Activated CD4-positive, alpha-beta T cell treated with anti-CD3 and anti-CD28 coated beads, Interleukin-2, amount 50 U/mL, for 48 hours (primary cell): ENCODE measurements at places on chromosomes 12 and 14.

- DNase-seq, result peak; percentile 33
These were observed 59.8 kb upstream of the C12orf71 start for GRCh38 chr12:27142101-27142721.

DNA sequence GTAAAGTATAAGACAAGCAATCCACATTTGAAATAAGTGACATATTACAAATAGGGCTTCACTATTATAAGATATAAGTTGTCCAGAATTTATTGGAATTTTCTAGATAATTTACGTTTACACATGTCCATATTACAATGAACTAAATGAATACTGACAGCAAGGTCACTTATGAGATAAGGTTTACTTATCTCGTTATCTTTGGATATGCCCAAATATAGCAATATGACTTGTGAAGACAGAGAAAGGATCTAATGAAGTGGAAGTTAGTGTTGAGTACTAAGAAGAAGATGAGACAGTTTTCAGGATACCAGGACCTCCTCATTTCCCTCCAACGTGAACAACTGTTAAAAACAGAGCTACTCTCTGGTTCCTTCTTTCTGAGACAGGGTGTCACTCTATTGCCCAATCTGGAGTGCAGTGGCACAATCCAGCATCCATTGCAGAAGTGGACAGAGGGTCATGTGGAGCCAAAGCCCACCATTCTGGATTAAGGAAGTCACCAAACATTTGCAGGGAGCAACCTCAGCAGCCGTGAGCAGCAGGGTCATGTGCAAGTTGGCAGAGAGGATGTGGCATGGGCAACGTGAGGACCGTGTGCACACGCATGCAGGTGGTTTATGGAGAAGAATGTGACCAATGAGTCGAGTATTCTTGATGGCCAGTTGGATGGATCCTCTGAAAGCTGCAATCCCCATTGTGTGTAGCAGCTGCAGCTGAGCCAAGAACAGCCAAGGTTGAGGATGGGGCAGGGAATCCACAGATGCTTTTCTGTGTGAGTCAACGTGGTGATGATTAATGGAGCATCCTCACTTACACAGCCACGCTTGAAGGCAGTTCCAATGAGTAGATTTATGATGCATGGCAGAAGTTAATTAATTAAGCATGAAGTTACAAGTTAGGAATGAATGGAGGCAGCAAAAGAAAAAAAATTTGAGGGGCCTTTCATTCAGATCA is 111.0 kb downstream of the BICD1 start:
- no peak for DNase-seq

DNA sequence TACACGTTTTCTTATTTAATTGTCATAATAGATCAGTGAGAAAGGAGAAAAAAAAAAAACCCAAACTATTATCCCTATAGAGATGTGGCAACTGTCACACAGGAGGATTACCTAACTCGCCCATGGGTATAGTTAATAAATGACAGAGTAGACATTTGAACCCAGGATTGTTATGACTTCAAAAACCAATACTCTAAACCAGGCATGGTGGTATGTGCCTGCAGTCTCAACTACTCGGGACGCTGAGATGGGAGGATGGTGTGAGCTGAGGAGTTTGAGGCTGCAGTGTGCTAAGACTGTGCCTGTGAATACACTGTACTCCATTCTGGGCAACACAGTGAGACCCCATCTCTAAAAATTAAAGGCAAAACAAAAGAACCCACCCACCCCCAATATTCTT is 114.5 kb downstream of the DENND5B start:
- no peak for DNase-seq

- DNase-seq, result no peak
These were observed 140.5 kb upstream of the LHX5 start for GRCh38 chr12:113612076-113612728.

GRCh38 chr12:110345176-110345661 is 58.3 kb downstream of the ANAPC7 start:
- no peak for DNase-seq

DNA sequence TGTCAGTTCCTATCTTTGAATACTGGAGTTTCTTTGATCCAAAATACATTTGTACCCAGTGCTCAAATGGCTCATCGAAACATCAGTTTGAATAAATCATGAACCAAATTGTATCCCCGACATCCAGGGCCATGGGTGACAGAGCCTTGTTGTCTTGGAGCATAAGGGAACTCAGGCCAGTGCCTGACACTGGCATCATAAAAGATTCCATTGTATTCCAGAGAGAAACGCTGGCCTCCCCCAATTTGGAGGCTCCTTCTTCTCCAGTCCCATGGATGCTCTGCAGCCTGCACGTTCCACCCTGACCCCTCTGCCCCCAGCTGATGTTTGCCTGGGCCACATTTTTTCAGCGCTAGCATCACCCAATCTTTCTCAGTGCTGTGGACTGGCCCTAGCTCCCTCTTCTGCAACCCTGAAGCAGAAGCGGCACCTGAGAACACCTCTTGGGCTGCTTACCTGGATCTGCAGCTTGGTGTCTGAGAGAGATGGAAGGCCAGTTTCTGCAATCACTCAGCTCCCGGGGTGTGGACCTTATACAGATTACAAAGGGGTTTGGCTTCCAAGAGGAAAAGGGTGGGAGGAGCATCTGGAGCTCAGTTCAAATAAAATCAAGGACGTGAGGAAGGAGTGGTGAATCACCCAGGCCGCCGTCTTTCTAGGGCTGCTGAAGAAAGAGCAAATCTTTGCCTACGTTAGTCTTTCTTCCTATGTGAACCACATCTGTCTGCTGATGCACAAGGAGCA is at the start of gene RNASE1:
TSS of gene RNASE1 (minus strand) at position 504 of the 744 bp plus-strand sequence. CDS start 776 bp downstream, outside the sequence.
- no peak for DNase-seq

- no peak for DNase-seq
These were observed 35.6 kb downstream of the GCH1 start for GRCh38 chr14:54867011-54867410.

- DNase-seq, result no peak
These were observed 165.1 kb upstream of the LMNTD1 start for GRCh38 chr12:25718081-25718731.

- DNase-seq, result no peak
These were observed 155.8 kb upstream of the ATP2B1 start for GRCh38 chr12:89864411-89864810.
